ENCODE measurements at places on chromosomes 11 and 22. TPM values are rescaled to one million over a fixed set of nuclear protein-coding genes. Genes with fewer than 3 reads are reported as not detected.

DNA sequence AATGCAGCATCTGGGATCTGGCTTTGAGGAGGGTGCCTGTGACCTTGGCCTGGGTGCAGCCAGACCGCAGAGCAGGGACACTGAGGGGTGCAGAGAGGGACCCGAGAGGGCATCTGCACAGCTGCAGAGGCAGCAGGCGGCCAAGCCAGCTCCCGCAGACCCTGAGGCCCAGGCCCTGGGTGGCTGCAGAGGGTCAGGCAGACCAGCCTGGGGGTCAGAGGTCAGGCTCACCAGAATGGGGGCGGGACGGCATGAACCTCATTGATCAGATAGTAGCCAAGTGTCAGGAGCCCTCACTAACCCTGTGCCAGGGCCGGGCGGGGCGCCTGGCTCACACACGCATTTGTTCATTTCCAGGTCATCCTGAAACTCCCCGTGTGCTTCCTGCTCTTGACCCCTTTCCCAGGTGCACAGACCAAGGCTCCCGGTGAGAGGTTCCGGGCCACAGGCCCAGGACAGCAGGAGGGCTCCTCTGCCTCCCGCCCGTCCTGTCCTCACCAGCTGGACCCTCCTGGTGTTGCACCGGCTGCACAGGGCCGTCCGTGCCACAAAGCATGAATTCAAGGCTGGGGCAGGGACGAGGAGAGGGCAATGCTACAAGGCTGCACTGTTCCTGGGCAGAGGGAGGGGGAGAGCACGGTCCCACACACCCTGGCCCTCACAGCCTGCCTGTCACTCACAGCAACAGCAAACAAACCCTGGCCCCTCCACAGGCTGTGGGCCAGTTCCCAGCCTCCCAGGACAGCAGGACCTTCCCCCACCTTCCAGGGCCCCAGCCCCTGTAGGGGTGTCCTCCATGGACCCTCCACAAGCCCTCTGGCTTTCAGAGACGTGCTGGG is 3.3 kb downstream of the RTN4R start:
- no peak for DNase-seq
- peaks cover 4% of the 10 kb centered on the region for H3K4me1 ChIP-seq

PRRG4 gene
- total RNA-seq, result not detected

GRCh38 chr11:116073854-116074837 is 569.9 kb upstream of the CADM1 start:
- H3K27ac ChIP-seq, result no peak overlapping the region
- no peaks in the 10 kb centered on the region for H3K4me1 ChIP-seq

MIOX gene
- 1.5 TPM for total RNA-seq

- peak; percentile 73 for DNase-seq
- peaks cover 50% of the 10 kb centered on the region for H3K27me3 ChIP-seq
- no peak overlapping the region for H3K27ac ChIP-seq
- H3K4me1 ChIP-seq, result peaks cover 13% of the 10 kb centered on the region
- H3K36me3 ChIP-seq, result no peaks in the 10 kb centered on the region
Measured at GRCh38 chr11:2216400-2217064, 44.9 kb upstream of the TH start.

KDM4D gene
- total RNA-seq, result 0.81 TPM

DNA sequence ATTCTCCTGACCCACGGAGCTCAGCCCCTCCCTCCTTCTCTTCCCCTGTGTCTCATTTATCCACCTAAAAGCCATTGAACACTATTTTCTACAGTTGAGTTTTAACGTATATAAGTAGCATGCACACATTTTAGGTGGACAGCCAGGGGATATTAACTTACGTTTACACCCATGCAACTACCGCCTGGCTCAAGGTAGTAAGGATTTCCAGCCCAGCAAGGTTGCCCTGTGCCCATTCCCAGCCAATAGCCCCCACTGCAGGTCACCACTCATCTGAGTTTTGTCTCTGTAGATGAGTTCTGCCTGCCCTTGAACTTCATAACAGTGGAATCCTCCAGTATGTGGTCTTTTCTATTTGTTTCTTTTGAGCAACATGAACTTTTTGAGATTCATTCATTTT is 65.4 kb downstream of the SMIM38 start:
- H3K27ac ChIP-seq, result no peak overlapping the region
- peak; percentile 56 for DNase-seq
- H3K4me1 ChIP-seq, result no peaks in the 10 kb centered on the region
- H3K4me3 ChIP-seq, result no peak overlapping the region
